Renal cortex interstitium (tissue), 15 donors: ENCODE measurements at places on chromosomes 13 and 19. TPM values are rescaled to one million over a fixed set of nuclear protein-coding genes. Genes with fewer than 3 reads are reported as not detected.

DNA sequence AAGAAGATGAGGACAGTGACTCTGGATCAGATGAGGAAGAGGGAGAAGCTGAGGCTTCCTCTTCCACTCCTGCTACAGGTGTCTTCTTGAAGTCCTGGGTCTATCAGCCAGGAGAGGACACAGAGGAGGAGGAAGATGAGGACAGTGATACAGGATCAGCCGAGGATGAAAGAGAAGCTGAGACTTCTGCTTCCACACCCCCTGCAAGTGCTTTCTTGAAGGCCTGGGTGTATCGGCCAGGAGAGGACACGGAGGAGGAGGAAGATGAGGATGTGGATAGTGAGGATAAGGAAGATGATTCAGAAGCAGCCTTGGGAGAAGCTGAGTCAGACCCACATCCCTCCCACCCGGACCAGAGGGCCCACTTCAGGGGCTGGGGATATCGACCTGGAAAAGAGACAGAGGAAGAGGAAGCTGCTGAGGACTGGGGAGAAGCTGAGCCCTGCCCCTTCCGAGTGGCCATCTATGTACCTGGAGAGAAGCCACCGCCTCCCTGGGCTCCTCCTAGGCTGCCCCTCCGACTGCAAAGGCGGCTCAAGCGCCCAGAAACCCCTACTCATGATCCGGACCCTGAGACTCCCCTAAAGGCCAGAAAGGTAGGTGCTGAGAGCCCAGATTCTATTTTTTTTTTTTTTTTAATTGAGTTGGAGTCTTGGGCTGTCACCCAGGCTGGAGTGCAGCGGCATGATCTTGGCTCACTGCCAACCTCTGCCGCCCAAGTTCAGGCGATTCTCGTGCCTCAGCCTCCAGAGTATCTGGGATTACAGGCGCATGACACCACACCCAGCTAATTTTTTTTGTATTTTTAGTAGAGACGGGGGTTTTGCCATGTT is 2.3 kb downstream of the PPP1R15A start:
- DNase-seq = no peak

DNA sequence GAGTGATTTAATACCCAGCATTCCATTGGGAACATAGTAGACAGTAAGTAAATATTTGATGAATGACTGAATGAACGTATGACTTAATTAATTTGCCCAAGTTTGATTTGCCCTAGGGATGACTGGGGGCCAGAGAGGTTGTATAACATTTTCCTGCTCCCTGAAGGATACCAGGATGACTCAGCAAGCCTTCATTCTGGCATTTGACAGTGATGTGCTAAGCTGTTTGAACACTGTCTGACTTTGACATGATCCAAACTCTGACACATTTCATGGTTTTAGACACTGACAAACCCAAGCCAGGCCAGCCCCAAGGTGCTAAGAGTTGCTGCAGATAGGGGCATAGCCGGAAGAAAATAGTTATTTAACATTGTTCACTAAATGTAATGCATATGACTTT is 53.4 kb upstream of the KLF12 start:
- DNase-seq = no peak

DNA sequence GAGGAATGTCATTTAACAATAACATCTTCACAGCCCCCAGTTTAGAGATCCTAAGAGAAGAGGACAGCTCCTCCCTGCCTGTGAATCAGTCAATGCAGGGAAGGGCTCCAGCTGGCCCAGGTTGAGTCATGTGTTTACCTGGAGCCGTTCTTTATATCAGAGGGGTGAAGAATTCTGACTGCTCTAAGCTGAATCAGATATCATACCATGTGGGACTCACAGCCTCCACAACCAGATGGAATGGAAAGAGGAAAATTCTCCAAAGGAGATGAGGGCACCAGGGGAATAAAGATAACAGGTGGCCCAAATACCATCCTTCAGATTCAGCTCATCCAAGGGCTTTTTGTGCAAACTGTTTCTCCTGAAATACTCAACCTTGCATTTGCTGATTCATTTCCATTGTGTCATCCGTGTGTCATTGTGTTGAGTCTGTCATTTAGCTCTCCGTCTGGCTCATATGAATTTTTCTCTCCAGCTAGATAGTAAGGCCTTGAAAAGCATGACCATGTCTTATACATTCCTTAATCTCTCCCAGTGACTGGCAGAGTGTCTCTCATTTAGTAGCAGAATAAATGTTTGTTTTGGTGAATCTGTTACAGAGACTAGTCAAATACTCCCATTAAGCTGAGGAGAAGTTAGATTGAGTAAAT is 217.9 kb downstream of the RFC3 start:
- DNase-seq = no peak

GRCh38 chr19:50702871-50703829 is 16.5 kb downstream of the SHANK1 start:
- DNase-seq = no peak

DNA sequence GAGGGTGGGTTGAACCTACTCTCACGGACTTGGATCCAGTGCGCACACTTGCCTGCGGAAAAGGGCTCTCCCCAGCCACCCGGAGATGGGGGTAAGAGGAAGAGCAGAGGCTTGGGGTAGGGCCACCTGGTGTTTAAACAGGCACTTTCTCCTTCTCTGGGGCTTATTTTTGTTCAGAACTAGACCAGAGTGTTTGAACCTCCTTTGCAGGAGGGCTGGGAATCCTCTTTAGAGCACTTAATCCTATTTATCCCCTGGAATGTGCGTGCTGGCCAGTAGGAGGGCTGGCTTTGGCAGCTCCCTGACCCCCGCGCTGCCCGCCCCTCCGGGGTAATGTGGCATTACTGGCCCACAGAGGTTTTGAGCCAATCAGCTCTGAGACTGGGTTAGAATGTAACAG is 2.0 kb downstream of the RGS9BP start:
- DNase-seq = no peak

DNA sequence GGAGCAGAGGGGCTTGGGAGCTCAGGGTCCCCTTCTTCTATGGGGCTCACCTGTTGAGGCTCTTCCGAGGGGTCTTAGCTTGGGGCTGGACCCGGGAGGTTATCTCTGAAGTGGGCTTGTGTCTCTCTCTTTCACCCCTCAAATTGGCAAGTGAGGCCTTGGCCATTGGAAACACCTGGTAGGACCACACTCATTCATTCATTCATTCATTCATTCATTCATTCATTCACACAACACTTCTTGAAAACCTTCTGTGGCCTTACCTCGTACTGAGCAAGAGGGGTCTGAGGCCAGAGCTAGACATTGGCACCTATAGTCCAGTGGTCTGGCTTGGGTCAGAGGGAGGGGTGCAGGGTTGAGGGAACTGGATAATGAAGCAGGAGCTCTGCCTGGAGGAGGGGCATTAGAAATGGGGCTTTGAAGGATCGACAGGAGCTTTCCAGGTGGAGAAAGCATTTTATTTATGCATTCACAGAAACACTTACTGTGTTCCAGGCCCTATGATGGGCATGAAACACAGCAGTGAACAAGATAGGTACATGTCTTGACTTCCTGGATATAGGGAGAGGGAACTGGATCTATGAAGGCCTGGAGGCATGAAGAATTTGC is 5.5 kb downstream of the CELF5 start:
- no peak for DNase-seq

DNA sequence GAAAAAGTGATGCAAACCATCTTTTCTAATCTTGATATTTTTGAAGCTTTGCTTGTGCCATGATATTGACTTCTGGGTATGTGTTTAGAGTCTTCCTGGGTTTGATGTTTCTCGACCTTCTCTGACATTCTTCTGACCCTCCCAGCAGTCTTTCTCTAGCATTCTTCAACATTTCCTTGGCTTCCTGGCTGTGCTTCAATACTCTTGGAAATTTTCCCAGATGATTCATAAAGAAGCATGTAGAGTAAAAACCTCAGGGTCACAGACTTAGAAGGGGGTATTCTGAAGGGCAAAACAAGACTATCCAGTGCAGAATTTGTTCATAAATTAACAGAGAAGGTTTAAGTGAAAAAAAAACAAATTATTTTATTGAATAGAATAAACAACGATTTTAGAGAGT is 946.3 kb upstream of the PCDH9 start:
- DNase-seq = no peak

DNA sequence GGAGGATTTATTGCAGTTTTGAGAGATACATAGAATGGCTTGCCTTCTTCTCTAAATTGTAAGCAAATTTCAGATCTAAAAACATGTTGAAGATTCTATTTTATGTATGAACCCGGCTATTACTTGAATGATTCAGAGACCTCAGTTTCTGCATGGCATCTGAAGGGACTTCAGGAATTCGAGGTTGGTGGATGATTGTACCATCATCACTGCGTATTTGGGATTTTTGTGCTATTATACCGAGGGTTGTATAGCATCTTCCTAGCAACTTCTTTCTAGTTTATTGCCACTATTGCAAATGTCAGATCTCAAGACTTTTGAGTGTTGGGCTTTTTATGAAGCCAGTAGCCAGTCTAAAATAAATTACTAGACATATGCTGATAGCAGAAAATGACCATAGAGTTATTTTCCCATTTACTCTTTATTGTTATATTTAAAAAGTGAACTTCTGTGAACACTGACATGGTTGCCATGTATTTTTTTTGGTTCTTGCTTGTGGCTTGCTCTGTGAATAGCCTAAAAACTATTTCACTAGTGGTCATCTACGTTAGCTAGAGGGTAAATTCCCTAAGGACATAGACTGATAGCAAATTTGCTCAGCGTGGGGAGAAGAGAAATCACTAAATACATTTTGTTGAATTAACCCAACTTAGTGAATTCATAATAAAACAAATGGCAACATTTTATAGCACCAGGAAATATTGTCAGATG is 70.6 kb upstream of the KLF12 start:
- DNase-seq = no peak

GRCh38 chr19:10587022-10587838 is at the start of gene AP1M2:
Gene AP1M2 (minus strand): TSS chr19:10587312. CDS start chr19:10587231, 81 bp downstream.
- no peak for DNase-seq

GRCh38 chr19:6721773-6722172 is 1.3 kb upstream of the C3 start:
- no peak for DNase-seq

DNA sequence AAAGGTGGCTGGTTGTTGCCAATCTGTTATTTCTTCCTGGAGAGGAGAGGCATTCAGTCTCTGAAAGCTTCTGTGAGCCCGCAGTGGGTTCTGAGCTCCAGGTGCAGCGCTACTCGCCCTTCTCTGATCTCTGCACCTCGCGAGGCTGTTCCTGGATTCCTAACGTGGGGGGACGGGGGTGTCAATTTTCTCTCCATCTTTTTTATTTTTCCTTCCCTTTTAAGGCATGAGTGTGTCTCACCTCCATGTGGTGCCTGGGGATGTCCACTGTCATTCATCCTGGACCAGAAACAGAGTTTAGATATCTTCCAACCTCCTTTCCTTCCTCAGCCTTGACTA is 626 bp downstream of the ZNF233 start:
- no peak for DNase-seq

GRCh38 chr13:41900918-41901317 is 60.0 kb downstream of the VWA8 start:
- no peak for DNase-seq

GRCh38 chr19:19711306-19711933 is 21.5 kb downstream of the ZNF14 start:
- no peak for DNase-seq

GRCh38 chr13:26230703-26231102 is 8.6 kb upstream of the RNF6 start:
- no peak for DNase-seq

GRCh38 chr13:84994582-84994981 is 804.6 kb downstream of the SLITRK6 start:
- DNase-seq = no peak

GRCh38 chr13:21164631-21165030 is 11.7 kb downstream of the SKA3 start:
- no peak for DNase-seq

- no peak for DNase-seq
These were observed 280.6 kb downstream of the FOXO1 start for GRCh38 chr13:40385858-40386180.

GRCh38 chr19:16021796-16022195 is 54.5 kb upstream of the TPM4 start:
- no peak for DNase-seq

DNA sequence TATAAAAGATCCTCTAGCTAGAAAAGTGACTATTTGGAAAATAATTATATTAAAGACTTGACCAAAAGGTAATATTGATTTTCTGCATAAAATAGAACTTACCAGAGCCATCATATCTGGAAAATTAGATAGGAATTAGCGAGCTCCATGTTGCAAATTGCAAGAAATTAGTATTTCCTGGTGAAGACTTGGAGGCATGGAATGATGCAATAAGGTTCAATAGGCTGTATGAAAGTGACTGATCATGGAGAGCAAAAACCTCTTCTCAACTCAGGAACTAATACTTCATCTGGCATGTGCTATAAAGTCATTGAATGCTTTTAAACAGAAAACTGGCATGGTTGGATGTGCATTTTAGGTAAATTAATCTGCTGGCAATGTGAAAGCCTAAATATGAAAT is 66.3 kb upstream of the UFM1 start:
- no peak for DNase-seq

GRCh38 chr13:42086582-42086981 is 38.1 kb downstream of the DGKH start:
- DNase-seq = no peak

- DNase-seq = no peak
These were observed 6.3 kb downstream of the SPINT2 start for GRCh38 chr19:38270587-38271167.

- no peak for DNase-seq
These were observed 17.4 kb upstream of the AP1M2 start for GRCh38 chr19:10604460-10604980.

GRCh38 chr13:104085611-104086010 is 1019.4 kb upstream of the SLC10A2 start:
- no peak for DNase-seq

DNA sequence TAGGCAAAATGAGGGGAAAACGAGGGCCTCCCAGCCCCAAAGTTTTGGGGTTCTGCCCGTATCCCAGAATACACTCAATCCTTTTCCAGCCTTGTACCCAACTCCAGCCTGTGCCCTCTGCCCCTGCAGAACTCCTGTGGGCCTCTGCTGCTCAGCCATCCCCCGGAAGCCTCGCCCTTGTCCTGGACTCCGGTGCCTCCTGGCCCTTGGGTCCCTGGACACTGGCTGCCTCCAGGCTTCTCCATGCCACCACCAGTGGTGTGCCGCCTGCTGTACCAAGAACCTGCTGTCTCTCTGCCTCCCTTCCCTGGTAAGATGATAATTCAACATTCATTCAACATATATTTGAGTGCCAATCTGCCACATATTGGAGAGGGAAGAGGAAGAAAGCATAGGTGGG is 3.8 kb downstream of the DMRTC2 start:
- DNase-seq = no peak

CBARP gene
- polyA plus RNA-seq = 2.0 TPM

SELENOV gene
- 6.8 TPM for polyA plus RNA-seq

NKG7 gene
- polyA plus RNA-seq = 1.1 TPM

NPAS1 gene
- polyA plus RNA-seq = 2.0 TPM

IL12RB1 gene
- 0.44 TPM for polyA plus RNA-seq

RNF113B gene
- polyA plus RNA-seq = not detected

CD177 gene
- 0.50 TPM for polyA plus RNA-seq

SYCN gene
- not detected for polyA plus RNA-seq

GPR42 gene
- not detected for polyA plus RNA-seq

BRSK1 gene
- 12.7 TPM for polyA plus RNA-seq

PSG4 gene
- polyA plus RNA-seq = 0.14 TPM

GRK1 gene
- 0.08 TPM for polyA plus RNA-seq

APOC4 gene
- not detected for polyA plus RNA-seq

BEST2 gene
- polyA plus RNA-seq = 0.09 TPM

KLHL1 gene
- polyA plus RNA-seq = 1.00 TPM

THOP1 gene
- polyA plus RNA-seq = 59.8 TPM
